ENCODE measurements at places on chromosomes 7 and 10.

- DNase-seq: no peak
These were observed 289.7 kb downstream of the PLXDC2 start for GRCh38 chr10:20105931-20106330.

- no peak for DNase-seq
These were observed 855.0 kb downstream of the REEP3 start for GRCh38 chr10:64376167-64376566.

DNA sequence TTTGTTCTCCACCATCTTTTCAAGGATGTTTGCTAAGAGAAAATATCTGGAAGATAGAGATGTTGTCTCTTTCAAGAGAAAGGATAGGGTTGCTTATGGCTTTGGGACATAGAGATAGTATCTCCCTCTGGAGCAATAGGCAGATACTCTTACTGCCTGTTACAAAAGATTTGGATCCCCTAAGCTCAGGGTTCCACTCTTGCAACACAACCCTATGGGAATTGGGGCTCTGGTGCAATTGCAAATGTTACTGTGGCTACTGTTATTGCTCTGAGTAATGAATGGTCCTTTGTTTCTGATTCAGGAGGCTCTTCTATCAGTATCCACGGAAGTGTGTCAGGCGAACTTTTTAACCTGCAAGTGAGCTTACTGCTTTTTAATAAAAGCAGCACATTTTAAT, 88.8 kb downstream of the GPR85 start:
- DNase-seq: no peak

- DNase-seq: peak; percentile 49
These were observed 44.2 kb upstream of the DPYSL4 start for GRCh38 chr10:132142396-132143161.

DNA sequence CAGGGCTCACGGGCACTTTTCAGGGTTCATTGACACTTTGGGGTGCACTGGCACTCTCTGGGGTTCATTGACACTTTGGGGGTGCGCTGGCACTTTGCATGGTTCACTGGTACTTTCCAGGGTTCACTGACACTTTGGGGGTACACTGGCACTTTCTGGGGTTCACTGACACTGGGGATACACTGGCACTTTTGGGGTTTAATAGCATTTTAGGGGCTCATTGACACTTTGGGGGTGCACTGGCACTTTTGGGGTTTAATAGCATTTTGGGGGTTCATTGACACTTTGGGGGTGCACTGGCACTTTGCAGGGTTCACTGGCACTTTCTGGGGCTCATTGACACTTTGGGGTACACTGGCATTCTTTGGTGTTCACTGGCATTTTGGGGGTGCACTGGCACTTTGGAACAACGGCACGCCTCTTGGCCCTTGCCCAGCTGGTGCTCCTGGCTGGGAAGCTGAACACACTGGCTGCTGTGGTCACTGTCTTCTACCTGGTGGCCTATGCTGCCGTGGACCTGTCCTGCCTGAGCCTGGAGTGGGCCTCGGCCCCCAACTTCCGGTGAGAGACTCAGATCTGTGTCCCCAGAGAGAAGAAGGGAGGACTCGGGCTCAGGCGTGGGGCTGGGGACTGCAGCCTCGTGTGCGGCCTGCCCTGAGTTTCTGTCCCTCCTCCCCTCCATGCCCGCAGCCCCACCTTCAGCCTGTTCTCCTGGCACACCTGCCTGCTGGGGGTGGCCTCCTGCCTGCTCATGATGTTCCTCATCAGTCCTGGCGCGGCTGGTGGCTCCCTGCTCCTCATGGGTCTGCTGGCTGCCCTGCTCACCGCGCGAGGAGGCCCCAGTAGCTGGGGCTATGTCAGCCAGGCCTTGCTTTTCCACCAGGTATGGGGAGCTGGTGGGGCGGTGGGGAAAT, 6.2 kb upstream of the TRIP6 start:
- DNase-seq: no peak

GRCh38 chr10:90992462-90992861, 71.6 kb upstream of the ANKRD1 start:
- DNase-seq: no peak

DNA sequence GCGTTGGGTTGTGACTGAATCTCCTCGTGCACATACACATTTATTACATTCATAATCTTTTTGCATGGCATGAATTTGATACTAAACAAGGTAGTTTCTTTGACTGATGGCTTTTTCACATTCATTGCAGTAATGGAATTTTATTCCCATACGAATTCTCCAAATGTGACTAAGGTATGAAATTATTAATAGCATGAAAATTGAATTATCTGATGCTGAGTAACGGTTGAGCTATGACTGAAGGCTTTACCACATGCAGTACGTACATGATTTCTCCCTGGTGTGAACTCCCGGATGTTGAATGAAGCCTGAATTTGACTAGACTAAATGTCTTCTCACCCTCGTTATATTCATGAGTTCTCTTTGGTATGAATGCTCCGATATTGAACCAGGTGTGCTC, 104.4 kb upstream of the C1GALT1 start:
- DNase-seq: no peak

DNA sequence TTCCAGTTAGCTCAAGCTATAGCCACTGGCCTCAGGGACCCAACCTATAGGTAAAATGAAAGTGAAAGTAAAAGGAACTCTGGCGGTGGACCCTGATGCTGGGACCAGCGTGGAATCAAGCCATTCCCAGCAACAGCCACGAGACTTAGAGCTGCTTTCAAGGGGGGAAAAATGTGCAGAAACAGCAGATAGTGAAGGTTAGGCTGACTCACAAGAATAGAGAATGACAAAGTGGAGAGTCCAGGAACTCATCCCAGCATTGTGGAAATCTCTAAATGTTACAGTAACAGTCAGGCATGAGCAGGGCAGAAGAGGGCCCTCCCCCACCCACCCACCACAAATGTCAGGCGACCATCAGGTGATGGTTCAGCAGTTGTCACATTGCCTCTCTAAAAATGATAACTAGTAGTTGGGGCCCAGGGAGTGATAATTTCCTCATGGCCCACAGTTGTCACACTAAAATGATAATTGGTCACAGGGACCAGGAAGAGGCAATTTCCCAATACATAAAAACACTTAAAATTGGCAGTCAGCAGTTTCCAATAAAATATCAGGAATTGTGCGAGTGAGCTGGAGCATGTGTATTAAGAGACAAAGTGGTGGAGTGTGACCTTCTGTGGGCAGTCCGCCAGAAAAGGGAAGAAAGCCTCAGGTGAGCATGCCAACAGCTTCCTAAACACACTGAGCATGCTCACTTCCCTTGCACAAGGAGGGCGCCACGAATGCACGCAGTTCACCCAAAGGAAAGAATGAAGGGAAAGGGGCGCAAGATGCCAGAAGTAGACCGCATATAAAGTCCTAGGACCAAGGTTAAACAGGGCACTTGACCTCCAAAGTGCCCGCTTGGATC, 129.8 kb upstream of the PPP1R3A start:
- no peak for DNase-seq

- no peak for DNase-seq
These were observed 86.9 kb upstream of the GATAD1 start for GRCh38 chr7:92360387-92360786.

DNA sequence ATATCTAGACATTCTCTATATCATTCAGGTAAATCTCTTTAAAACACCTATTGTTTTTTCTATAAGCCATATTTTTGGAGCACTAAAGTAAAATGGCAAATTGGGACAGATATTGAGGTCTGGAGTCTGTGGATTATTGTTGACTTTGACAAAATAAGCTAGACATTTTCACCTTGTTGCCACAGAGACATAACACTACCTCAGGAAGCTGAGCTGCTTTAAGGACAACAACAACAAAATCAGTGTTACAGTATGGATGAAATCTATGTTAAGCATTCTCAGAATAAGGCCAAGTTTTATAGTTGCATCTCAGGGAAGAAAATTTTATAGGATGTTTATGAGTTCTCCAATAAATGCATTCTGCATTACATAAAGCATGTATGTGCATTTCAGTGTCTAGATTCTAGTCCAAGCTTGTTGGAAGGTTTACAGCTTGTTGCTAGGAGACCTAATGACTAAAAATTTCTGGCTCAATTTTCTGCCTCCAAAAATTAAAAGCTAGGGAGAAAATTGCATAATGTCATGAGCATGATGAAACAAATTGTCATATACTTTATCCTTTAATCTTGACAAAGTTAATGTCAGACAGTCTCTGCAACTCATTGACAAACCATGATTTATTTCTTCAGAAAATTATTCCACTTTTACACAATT, 18.3 kb downstream of the LIPM start:
- no peak for DNase-seq

DNA sequence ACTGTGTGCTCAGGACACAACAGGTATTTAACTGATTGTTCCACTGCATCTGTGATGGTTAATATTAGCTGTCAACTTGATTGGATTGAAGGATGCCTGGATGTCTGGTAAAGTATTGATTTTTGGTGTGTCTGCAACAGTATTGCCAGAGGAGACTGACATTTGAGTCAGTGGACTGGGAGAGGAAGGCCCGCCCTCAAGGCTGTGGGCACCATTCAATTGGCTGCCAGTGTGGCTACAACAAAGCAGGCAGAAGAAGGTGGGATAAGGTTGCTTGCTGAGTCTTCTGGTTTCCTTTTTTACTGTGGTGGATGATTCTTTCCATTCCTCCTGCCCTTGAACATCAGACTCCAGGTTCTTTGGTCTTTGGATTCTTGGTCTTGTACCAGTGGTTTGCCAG, 137.1 kb upstream of the FAM13C start:
- no peak for DNase-seq

- no peak for DNase-seq
These were observed 1123.9 kb downstream of the CNTNAP2 start for GRCh38 chr7:147240468-147240867.

DNA sequence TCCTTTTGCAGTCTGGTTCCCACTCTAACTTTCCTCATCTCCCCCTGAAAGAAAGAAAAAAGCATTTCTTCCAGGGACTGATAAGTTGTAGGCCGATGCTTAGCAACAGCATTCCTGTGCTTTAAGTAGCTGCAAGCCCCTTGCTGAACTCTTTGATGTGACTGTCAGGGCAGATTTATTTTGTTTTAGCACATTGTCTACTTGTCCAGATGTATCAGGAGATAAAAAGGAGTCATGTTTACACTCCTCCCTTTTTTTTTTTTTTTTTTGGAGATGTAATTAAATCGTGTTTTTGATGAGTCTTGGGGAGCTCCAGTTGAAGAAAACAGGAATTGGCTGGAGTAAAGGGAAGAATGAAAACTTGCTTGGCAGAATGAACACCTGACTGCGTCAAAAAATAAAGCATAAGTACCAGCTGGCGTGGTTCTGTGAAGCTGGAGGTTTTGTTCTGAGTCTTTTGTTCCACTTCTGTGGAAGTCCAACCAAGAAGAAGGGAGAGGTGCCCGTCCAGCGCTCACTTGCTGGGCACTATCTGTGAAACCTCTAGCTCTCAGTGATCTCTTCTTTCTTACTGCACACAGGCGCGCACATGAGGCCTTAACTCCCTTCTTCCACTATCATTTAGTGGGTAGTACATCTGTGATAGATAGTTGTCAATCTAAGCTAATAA, 871.7 kb downstream of the LRMDA start:
- no peak for DNase-seq

GRCh38 chr10:116466715-116467422, 39.2 kb downstream of the PNLIPRP3 start:
- no peak for DNase-seq

DNA sequence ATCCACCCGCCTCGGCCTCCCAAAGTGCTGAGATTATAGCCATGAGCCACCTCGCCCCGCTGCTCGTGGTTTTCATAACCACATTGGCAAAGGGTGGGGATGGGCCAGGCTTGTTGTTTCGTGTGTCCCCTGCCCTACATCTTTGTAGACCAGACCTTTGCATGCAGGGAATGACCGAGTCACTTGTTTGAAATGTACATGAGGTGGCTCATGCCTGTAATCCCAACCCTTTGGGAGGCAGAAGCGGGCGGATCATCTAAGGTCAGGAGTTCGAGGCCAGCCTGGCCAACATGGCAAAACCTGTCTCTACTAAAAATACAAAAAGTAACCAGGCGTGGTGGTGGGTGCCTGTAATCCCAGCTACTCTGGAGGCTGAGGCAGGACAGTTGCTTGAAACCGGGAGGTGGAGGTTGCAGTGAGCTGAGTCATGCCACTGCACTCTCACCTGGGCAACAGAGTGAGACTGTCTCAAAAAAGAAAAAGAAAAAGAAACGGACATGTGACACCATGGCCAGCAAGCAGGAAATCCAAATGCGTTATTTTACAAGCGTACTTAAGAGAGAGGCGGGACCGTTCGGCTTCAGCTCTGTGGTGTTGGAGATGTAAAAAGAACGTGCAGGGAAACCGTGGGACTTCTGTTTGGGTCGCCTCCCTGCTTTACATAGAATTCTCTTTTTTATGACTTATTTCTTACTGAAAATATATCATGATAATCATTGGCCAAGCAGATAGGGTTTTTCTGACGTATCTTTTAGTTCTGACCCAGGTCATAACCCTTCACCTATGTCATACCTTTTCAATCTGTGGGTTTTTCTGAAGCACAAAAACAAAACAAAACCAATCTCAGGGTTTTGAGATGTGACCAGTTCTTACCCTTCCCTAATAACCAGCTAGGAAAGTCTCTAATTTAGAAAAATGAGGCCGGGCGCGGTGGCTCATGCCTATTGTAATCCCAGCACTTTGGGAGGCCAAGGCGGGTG, 45.1 kb downstream of the WIPI2 start:
- no peak for DNase-seq

GRCh38 chr7:78398576-78398975, 600.0 kb downstream of the PHTF2 start:
- no peak for DNase-seq

- DNase-seq: no peak
These were observed 56.7 kb downstream of the SNX10 start for GRCh38 chr7:26348234-26348851.

GRCh38 chr7:96786261-96786997, 76.8 kb upstream of the SEM1 start:
- DNase-seq: no peak

- DNase-seq: no peak
These were observed 78.6 kb downstream of the LCOR start for GRCh38 chr10:96910488-96911395.

- DNase-seq: no peak
These were observed 155.5 kb downstream of the SVIL start for GRCh38 chr10:29479081-29479925.

GRCh38 chr7:149414745-149415390, 46.0 kb downstream of the ZNF777 start:
- DNase-seq: peak; percentile 48
